C1 segment of cervical spinal cord (tissue), 14 donors: ENCODE measurements at places on chromosomes 5 and 9.

DNA sequence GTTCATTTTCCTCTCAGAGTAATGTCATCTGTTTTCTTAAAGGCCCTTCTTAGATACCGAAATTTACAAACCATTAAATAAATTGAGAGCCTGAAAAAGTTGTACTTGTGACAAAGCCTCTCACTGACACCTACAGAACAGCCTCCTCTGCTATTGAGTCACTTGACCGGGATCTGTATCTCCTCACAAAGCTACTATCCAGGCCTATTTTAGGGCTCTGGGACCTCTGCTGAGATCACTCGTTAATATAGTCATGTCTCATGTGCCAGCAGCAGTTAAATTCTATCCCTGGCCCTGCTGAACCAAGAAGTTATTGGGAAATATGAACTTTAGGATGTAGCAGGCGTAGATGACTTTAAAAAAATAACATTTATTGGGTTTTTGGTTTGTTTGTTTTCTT lies 31.1 kb downstream of the FBXO38 start:
- no peak for DNase-seq

- no peak for DNase-seq
Measured at GRCh38 chr5:139038613-139039305, 159.4 kb downstream of the SIL1 start.

DNA sequence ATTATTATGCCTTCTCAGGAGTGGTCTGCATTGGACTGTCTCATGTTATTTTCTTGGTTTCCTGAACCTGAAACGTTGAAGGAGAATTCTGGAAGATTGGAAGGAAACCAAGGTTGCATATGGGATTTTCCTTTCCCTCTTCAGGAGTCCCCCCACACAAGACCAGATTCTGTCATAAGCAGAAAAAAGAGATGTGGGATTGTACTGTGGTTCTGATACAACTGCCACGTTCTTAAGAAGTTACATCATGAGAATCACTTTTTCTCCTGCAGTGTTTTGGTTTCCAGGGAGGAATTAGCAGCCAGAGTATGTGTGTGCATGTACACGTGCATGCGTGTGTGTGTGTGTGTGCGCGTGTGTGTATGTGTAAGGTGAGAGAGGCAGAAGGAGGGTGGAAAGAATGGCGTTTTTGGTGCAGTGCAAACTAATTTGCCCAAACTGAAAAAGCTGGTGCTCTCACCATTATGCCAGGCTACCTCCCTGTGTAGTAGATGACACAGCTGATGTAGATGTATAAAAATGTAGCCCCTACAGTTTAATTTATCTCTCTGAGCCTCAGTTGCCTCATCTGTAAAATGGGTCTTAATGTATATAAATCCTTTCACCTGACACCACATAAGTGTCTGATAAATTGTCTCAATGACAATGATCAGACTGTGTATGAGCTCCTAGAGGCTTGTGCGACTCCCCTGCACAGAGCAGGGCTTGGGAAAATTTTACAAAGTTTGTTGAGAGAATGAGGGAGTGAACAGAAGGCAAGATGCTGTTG lies 38.6 kb downstream of the RALGPS1 start:
- DNase-seq = no peak

GRCh38 chr5:59185757-59186385 lies 603.0 kb downstream of the RAB3C start:
- DNase-seq = no peak

DNA sequence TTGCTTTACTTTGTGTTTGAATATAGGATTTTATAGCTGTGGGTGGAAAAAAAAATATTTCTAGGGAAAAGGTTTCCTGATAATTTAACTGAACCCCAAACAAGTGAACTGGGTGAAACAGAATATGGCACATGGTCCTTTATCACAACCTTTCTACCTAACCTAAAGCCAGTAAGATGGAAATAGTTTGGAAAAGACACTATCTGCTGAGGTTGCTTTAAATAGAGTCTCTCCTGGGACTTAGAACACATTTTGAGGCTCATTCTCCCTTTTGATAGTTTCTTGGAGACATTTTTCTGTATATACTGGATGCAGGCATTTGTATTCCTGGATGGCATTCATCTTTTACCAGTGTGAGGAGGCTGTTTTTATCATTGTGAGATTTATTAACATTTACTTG lies 39.4 kb downstream of the BASP1 start:
- DNase-seq = no peak

- DNase-seq = no peak
Measured at GRCh38 chr5:135695656-135696313, 117.0 kb upstream of the CXCL14 start.

DNA sequence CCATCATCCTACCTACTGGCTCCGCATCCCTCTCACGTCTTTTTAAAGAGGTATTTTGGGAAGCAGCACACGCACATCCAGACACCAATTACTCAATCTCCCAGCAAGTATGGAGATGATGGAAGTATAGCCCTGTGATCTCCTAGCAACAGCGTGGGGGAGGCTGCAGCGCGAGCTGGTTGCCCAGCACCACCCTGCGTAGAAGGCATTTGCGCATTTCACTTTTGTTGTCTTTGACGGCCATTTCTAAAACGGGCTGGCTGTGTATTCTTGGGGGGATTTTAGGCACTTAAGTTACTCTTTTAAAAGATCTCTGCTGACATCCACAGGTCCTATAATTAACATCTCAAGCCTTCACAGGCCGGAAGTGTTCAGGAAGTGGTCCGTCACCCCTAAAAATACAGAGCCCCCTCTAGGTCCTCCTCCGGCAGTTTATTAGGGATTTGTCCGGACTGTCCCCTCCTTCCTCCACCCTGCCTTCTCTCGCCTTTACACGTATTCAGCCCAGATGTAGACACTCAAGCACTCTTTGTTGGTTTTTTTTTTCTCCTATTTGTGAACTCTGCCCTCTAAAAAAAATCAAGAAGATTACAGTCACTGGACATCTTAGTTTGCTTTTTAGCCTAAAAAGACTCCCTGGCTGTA lies 371.4 kb downstream of the NTRK2 start:
- DNase-seq = peak; percentile 59

GRCh38 chr5:68587171-68587570 lies 371.6 kb downstream of the PIK3R1 start:
- no peak for DNase-seq
